ENCODE measurements at places on chromosomes 3 and 15.
A peak's percentile ranks its signal among the peaks of the same experiment; 100 is the strongest.

DNA sequence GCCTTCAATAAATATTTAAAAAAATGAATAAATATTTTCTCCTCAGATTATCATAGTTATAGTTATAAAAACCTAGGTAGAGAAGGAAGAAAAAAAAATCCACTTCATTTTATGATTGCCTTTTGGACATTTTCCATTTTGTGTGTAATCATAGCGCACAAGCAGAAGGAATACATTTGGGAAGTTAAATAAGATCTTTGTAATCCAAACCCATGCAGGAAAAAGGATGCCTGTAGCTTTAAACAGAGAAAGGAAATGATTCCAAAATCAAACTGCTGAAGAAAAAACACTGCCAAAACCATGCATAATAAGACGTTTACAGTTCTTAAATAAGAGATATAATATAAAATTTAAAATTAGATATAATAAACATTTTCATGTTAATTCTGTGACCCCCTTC is 7.4 kb upstream of the CCDC54 start:
- DNase-seq: no peak
- H3K4me3 ChIP-seq: no peak overlapping the region
- peak overlapping the region; percentile 9 for H3K27ac ChIP-seq
- peaks cover 3% of the 10 kb centered on the region for H3K27me3 ChIP-seq
- H3K4me1 ChIP-seq: peaks cover 51% of the 10 kb centered on the region
- peaks cover 5% of the 10 kb centered on the region for H3K36me3 ChIP-seq

DNA sequence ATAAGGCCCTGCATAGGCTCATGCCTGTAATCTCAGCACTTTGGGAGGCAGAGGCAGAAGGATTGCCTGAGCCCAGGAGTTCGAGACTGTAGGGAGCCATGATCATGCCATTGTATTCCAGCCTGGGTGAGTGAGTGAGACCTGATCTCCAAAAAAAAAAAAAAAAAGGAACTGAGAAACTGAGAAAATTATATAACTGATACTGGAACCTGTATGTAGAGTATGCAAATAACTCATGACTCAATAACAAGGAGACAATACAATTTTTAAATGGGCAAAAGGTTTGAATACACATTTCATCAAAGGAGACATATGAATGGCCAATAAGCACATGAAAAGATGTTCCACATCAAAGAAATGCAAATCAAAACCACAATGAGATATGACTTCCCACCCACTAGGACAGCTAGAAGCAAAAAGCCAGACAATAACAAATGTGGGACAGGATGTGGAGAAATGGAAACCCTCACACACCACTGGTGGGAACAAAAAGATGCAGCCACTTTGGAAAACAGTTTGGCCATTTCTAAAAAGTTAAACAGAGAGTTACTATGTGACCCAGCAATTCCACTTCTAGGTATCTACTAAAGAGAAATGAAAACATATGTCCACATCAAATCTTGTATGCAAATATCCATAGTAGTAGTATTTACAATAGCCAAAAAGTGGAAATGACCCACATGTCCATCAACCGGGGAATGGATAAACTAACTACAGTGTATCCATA is 70.7 kb downstream of the IQSEC1 start:
- no peak for DNase-seq
- no peaks in the 10 kb centered on the region for H3K36me3 ChIP-seq
- peaks cover 7% of the 10 kb centered on the region for H3K27me3 ChIP-seq
- H3K27ac ChIP-seq: no peak overlapping the region
- peaks cover 13% of the 10 kb centered on the region for H3K4me1 ChIP-seq
- no peak overlapping the region for H3K4me3 ChIP-seq

DNA sequence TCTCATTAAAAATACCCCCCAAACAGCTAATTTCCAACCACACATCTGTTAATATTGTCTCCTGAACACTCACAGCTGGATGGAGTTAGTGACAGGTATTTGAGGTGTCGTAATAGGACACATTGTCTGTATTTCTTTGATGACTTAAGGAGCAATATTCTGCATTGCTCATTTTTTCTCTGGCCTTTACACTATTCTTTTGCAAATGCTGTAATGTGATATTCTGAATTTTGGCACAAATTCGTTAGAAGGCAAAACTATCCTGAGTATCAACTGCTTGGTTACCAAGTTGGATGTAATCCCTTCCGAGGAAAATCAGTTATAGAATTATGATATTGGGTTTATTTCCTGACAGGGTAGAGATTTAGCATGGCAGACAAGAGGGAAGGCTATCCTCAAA is 1030.2 kb downstream of the MCTP2 start:
- no peak overlapping the region for H3K4me3 ChIP-seq
- peaks cover 7% of the 10 kb centered on the region for H3K27me3 ChIP-seq
- H3K36me3 ChIP-seq: no peaks in the 10 kb centered on the region
- H3K4me1 ChIP-seq: peaks cover 35% of the 10 kb centered on the region

GRCh38 chr3:119628390-119628789 is 30.7 kb downstream of the PLA1A start:
- H3K4me1 ChIP-seq: peaks cover 7% of the 10 kb centered on the region
- H3K27me3 ChIP-seq: peaks cover 8% of the 10 kb centered on the region
- DNase-seq: no peak
- no peak overlapping the region for H3K4me3 ChIP-seq
- no peaks in the 10 kb centered on the region for H3K36me3 ChIP-seq

- H3K4me1 ChIP-seq: peaks cover 3% of the 10 kb centered on the region
- no peak for DNase-seq
- H3K4me3 ChIP-seq: no peak overlapping the region
- H3K27me3 ChIP-seq: peaks cover 2% of the 10 kb centered on the region
- H3K27ac ChIP-seq: no peak overlapping the region
Measured at GRCh38 chr3:128679338-128679737, 28.7 kb upstream of the RPN1 start.

GRCh38 chr3:27607370-27607769 is 114.8 kb downstream of the EOMES start:
- H3K4me1 ChIP-seq: peaks cover 6% of the 10 kb centered on the region
- no peak overlapping the region for H3K27ac ChIP-seq
- H3K36me3 ChIP-seq: no peaks in the 10 kb centered on the region
- no peak for DNase-seq

All from endothelial cell (in vitro differentiated cells).